ENCODE measurements at places on chromosomes 7 and 10.

DNA sequence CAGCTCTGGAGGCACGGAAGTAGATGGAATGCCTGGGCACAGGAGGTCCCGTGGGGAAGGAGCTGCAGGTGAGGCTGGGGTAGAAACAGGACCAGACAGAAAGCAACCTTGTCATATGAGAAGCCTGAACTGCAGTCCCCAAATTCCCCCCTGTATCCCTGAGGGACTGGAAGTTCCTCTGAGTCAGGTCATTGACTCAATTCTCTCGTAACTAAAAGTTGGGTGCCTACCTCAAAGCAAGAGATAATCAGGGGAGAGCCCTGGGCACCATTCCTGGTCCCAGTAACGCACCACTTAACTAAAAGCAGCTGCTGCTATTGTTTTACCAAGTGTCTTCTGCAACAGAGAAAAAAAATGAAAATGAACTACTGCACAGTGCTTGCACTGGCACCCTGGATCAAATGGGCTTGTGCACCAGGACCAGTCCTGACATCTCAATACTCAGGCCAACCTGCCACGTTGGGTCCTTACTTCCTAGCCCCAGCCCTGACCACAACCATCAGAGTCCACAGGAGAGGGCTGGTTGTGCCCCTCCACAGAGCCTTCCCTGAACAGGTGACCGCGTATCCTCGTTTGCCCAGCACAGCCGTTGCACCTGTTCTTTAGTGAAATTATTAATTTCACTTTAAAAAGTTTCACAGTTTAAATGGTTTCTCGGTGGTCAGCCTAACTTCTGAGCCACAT lies 79.3 kb downstream of the GRID1 start:
- no peak for DNase-seq

DNA sequence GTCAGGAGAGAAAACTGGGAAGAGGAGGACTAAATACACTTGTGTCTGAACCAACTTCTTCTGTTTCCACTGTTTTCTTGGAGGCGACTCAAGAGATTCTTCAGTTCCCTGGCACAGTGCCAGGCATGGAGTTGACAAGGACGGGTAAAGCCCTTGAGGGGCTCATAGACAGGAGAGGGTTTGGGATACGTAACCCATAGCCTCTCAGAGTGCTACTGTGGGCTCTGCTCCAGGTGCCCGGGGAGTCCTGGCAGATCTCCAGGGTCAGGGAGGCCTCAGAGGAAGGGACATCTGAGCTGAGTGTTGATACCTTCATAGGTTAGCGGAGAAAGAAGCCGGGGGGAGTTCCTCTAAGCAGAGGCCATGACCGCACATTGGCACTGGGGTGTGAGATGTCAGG lies 42.0 kb downstream of the GALNT17 start:
- peak; percentile 1 for DNase-seq

- DNase-seq, result no peak
Observed at GRCh38 chr10:86361156-86362128, 5.2 kb downstream of the GRID1 start.

GRCh38 chr7:18680576-18680975 lies 185.0 kb downstream of the HDAC9 start:
- DNase-seq, result no peak

DNA sequence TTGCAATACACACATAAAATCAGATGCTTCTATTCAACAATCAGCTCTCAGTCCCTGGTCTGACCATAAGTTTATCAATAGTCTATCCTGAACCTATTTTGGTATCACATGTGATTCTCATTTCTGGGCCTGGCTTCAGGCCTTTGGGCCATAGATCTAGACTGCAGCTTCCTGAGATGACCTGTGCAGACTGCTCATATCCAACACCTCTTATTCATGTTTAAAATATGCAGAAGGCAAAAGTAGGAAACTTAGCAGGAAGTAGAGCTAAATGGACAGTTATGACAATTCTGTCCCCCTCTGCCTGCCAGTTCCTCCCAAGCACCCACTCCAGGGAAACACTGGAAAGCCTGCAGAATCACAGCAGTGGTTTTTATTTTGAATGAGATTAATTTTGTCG lies 53.3 kb downstream of the C7orf25 start:
- DNase-seq, result peak; percentile 12

DNA sequence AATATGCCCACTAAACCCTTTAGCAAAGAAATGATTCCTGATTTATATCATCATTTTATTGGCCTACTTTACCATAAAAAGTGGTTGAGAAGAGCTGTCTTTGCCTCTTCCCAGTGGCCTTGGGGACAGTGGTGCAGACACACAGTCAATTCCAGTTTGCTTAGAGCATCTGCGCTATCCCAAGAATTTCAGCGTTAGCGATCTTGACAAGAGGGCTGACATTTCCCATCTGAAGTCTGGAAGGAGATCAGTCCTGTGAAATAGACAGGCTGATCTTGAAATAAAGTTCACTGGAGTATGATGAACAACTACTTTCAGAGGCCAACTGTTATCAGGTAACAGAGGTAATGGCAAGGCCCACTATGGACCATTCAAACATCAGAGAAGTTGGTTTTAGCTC lies 475.3 kb upstream of the NRP1 start:
- no peak for DNase-seq

- DNase-seq, result peak; percentile 84
Observed at GRCh38 chr10:13450069-13450468, 78.7 kb downstream of the BEND7 start.

GRCh38 chr7:42045961-42046360 lies 191.0 kb downstream of the GLI3 start:
- no peak for DNase-seq

GRCh38 chr10:58439632-58440364 lies 54.6 kb downstream of the TFAM start:
- DNase-seq, result no peak

DNA sequence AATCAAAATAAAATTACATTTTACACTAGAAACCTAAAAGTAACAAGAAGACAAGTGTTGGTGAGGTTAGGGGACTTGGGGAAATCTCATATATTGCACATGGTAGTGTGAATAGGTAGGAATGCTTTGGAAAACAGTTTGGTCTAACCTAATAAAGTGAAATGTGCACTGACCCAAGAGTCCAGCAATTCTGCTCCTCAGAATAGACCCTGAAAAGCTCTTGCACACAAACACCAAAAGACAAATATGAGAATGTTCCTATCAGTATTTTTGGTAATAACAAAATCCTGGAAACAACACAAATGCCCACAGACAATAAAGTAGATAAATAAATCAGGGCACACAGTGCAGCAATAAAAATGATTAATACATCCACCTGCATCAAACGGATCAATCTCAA lies 165.7 kb downstream of the GRID1 start:
- no peak for DNase-seq

- DNase-seq, result no peak
Observed at GRCh38 chr10:8075282-8076260, 21.1 kb downstream of the GATA3 start.

- no peak for DNase-seq
Observed at GRCh38 chr10:60453036-60453435, 63.4 kb upstream of the ANK3 start.

DNA sequence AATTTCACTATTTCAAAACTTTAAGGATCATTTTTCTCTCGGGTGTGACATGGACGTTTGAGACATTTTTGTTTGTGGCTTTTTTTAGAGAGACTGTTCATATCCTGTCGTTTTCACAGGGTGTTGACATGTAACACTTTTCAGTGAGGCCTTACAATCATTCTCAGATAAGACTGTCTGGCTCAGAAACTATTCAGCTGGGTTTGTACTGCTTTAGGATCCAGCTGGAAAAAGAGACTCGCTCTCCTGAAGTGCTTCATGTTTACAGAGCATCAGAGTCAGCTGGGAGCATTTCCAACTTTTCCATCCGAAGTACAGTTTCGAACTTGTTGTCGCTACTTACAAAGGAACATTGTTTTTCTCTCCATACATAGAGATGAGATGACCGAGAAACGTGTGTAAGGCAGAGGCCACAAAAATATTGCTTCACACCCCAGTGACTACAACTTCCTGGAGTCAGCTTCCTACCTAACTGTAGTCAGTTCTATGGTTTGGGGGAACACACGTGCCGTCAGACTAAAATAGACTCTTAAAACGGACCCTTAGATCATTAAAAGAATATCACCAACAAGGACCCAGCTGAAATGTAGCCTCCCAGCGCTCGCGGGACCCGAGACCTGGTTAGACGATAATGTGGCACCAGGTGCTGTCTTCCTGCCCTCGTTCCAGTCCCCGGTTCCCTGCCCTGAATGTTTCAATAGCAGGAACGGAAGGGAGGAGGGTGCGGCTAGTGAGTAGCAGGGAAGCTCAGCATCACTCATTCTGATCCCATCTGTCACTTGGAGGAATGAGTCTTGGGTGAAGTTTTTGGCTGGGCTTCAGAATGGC lies 78.0 kb downstream of the MKI67 start:
- DNase-seq, result peak; percentile 53

GRCh38 chr10:103888113-103888841 lies 29.7 kb downstream of the STN1 start:
- DNase-seq, result peak; percentile 93

DNA sequence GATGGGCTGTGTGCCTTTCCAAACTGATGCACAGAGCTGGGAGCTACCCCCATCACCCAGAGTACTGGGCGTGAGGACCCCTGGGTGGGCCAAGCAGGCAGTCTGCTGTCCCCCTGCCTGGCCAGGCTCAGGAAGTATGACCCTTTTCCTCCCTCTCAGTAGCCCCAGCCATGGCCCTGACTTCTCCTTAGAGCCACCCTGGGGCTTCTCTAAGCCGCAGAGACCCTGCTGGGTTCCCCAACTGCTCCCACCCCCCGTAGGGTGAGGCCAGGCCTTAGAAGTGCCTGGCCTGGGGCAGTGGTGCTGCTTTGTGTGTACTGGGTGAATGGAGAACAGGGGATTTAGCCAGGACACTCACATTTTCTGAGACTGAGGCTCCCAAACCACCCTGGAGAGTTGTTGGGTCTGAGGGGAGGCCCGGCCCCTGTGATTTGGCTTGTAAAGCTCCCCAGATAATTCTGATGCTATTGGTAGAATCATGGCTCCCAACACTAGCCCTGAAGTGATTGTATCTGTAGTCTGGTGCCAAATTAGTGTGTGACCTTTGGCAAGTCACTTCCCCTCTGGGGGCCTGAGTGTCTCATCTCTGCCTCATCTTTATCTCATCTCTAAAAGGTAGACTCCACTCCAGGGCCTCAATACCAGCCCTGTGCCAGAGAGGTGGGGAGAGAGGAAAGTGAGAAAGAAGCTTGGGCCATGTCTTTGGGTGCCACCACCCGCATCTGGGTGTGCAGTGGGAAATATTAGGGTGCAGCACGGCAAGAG lies 99.7 kb upstream of the PPIF start:
- DNase-seq, result no peak

- no peak for DNase-seq
Observed at GRCh38 chr7:27377988-27378387, 135.4 kb downstream of the EVX1 start.

- DNase-seq, result no peak
Observed at GRCh38 chr7:99365318-99366141, 9.0 kb upstream of the ARPC1B start.

- DNase-seq, result no peak
Observed at GRCh38 chr7:152176797-152177196, 151.3 kb downstream of the GALNT11 start.

GRCh38 chr7:1676550-1677078 lies 6.5 kb downstream of the ELFN1 start:
- no peak for DNase-seq

DNA sequence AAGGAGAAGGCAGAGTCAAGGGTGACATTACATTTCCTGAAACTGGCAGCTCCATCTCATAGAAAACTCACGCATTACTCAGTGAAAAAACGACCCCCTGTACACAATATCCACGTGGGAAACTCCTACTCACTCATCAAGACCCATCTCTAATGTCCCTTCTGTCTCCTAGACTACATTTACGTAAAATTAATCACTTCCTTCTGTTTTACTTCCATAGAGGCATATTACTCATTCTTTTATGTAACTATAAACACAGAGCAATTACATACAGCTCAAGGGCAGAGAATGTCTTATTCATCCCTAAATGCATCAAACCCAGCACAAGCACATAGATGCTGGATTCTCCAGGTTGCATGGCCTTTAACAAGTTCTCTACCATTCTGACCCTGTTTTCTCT lies 281.8 kb downstream of the KCNMA1 start:
- DNase-seq, result peak; percentile 97

DNA sequence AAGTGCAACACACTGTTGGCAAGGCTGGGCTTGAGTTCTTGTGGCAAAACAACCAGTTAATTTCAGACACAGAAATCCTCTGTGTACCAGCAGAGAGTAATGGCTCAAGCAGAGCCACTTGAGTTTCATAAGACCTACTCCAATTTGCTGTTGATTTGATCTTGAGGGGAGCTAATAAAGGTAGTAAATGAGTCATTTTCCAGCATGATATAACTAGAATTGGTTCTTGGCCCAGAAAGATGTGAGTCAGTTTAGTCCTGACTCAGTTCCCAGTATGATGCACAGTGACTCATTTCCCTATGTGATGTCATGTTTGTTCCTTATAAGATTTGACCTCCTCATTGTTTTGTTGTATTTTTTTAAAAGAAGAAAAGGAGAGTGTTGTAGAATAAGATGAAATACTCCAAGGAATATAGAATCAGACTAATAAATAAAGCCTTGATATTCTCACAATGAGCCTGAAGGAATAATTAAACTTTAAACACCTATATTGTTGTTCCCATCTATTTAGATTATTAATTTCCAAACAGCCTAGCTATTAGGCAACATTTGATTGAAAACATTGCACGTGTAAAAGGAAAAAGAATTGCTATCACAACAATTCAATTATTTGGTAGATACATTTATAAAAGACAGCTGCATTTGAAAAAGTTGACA lies 186.2 kb downstream of the REEP3 start:
- DNase-seq, result peak; percentile 100

DNA sequence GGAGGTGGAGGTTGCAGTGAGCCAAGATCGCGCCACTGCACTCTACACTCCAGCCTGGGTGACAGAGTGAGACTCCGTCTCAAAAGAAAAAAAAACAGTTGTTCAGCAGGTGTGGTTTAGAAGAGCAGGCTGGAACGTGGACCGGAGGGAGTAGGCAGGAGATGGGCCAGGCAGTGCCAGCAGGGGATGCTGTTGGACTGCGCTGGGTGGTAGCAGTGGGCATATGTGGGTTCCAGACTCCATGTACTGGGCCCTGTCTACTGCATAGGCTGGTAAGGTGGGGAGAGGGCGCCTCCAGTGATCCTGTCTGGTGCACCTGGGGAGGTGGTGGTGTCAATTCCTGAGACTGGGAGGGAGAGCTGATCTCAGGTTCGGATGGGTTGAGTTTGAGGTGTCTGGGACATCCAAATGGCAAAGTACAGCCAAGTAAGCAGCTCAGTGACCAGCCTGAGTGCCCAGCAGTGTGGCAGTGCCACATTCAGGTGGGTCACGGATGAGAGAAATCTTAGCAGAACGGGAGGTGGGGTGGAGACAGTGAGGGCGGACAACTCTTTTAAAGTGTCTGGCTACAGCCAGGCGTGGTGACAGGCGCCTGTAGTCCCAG lies 25.9 kb downstream of the SFXN4 start:
- DNase-seq, result peak; percentile 33

DNA sequence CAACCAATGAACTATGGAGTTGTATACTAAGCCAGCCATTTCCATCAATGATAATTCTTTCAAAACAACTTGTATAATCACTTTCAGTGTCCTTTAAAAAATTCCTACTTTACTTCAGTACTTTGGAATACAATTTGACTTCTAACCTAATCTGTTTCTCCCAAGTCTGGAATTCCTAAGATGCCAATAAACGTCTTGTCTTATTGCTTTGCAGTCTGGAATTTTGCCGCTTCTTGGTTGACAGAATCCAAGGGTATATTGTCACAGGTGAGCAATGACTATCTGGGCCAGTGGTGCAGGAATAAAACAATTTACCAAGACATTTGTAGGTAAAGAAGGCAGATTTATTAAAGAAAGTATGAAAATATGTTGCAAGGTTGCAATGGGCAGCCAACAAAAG lies 21.8 kb downstream of the RP9 start:
- DNase-seq, result no peak

Data from fibroblast of mammary gland (primary cell).